ENCODE measurements at places on chromosomes 1 and 21. TPM values are rescaled to one million over a fixed set of nuclear protein-coding genes. Genes with fewer than 3 reads are reported as not detected.

DNA sequence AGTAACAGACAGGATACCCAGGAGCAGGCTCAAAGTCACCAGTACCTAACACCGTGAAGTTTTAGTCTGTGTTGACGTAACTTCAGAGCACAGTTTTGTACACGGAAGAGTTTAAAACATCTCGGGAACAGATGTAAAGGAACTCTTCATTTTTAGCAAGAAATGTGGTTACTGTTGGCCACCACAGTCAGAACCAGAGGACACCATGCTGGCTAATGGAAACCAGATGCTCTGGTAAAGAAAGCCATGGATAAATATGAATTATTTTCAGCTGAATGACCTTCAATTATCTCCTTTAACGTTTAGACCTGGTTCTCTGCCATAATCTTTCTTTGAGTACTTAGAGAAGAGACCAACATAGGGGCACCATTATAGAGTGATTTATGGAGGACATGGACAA, 115.9 kb downstream of the NTMT2 start:
- no peak overlapping the region for H3K27ac ChIP-seq
- H3K4me1 ChIP-seq, result peaks cover 9% of the 10 kb centered on the region
- peak; percentile 51 for DNase-seq
- no peak overlapping the region for H3K4me3 ChIP-seq
- no peaks in the 10 kb centered on the region for H3K27me3 ChIP-seq

APOBEC4 gene
- total RNA-seq, result not detected

GRCh38 chr1:154481053-154481452, 21.0 kb upstream of the TDRD10 start:
- peak; percentile 87 for DNase-seq
- no peaks in the 10 kb centered on the region for H3K27me3 ChIP-seq
- H3K4me3 ChIP-seq, result no peak overlapping the region
- H3K4me1 ChIP-seq, result peaks cover 45% of the 10 kb centered on the region
- H3K27ac ChIP-seq, result no peak overlapping the region

- no peak for DNase-seq
- H3K4me1 ChIP-seq, result peaks cover 23% of the 10 kb centered on the region
- no peak overlapping the region for H3K4me3 ChIP-seq
Observed at GRCh38 chr1:224635356-224635755, 19.2 kb downstream of the CNIH3 start.

DNA sequence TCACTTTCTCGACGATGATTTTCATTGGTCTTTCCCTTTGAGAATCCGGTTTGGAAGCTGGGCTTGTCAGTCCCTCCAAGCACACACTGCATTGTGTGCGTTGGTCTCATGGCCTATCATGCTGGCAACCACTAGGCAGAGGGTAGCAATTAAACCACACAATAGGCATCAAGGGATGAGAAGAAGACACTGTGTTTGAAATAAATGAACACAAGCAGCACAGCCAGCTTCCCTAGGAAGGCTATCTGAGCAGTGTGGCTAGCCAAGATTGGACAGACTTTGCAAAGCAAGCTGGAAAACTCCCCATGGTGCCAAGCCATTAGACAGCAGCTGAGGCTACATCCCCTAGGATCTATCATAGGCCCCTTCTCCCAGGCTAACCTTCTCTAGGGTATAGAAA, 288.7 kb downstream of the NUF2 start:
- H3K36me3 ChIP-seq, result no peaks in the 10 kb centered on the region
- no peak overlapping the region for H3K27ac ChIP-seq
- no peaks in the 10 kb centered on the region for H3K4me1 ChIP-seq
- no peaks in the 10 kb centered on the region for H3K27me3 ChIP-seq

DNA sequence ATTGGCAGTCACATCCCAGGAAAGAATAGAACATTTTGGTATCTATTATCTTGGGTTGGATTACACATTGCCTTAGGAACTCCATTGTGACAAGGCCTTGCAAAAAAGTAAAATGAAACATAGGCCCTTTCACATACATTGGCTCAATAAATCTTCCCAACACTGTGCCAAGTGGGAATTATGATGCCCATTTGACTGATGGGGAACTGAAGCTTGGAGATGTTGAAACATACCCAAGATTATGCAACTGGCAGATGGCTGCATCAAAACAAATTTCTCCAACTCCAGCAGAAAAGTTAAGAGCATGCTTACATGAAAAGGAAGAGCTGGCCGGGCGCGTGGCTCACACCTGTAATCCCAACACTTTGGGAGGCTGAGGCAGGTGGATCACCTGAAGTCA, 26.9 kb downstream of the PLEKHO1 start:
- no peaks in the 10 kb centered on the region for H3K27me3 ChIP-seq
- DNase-seq, result no peak
- no peaks in the 10 kb centered on the region for H3K4me1 ChIP-seq
- H3K4me3 ChIP-seq, result no peak overlapping the region

DNA sequence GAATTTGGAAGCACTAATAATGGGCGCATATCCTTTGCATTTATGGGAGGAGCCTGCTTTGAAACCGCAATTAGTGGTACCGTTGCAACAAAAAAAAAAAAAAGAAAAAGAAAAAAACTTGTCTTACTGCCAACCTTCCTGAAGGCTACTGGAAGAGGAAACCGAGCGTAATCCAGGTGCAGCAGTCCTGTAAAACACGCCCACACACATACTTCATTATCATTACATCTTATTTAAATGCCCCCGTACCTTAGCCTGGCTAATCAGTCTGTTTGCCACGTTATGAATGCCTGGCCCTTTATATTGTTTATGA, 686 bp upstream of the ZNF281 start:
- DNase-seq, result no peak
- H3K4me3 ChIP-seq, result peak overlapping the region; percentile 92
- peaks cover 27% of the 10 kb centered on the region for H3K4me1 ChIP-seq
- peak overlapping the region; percentile 89 for H3K27ac ChIP-seq
- peaks cover 31% of the 10 kb centered on the region for H3K36me3 ChIP-seq

DNA sequence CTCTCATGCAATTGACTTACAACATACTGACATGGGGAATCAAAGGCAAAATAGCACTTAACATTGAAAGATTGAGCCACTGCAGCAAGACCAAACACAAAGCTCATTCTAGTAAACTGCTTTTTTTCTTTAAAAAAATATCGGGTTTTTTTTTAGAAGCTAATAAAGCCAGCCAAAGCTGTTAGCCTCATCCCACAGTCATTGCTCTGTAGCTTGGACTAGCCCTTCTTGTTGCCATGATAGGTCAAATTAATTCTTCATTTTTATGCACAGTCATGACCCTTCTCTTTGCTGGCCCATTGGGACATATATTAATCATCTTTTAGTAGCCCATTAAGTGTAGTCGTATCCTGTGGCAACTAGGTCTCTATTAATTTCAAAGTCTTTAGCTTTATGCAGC, 231.3 kb downstream of the ADGRL2 start:
- H3K4me1 ChIP-seq, result no peaks in the 10 kb centered on the region
- H3K27ac ChIP-seq, result no peak overlapping the region
- no peaks in the 10 kb centered on the region for H3K36me3 ChIP-seq
- no peaks in the 10 kb centered on the region for H3K27me3 ChIP-seq
- H3K4me3 ChIP-seq, result no peak overlapping the region
- DNase-seq, result no peak

DNA sequence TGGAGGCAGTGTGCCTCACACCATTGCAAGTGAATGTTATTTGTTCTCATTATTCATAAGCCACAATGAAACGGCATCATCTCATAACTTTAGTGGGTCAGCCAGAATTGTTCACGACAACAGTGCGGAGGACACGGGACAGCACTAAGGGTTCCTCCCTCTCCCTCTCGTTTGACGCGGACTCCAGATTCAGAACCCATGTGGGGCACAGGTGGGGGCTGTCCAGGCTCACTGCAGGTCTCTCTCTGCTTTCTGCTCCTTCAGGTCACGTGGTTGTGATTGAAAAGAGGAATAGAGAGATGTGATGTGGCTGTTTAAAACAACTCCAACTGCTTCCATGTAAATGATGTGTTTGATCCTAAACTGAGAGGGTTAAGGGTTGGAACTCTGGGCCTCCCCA, 13.5 kb downstream of the RUNX1 start:
- no peak overlapping the region for H3K4me3 ChIP-seq
- no peaks in the 10 kb centered on the region for H3K36me3 ChIP-seq
- no peak for DNase-seq
- no peaks in the 10 kb centered on the region for H3K4me1 ChIP-seq
- H3K27ac ChIP-seq, result no peak overlapping the region
- peaks cover 12% of the 10 kb centered on the region for H3K27me3 ChIP-seq

- no peaks in the 10 kb centered on the region for H3K4me1 ChIP-seq
- H3K27me3 ChIP-seq, result no peaks in the 10 kb centered on the region
- DNase-seq, result no peak
- H3K36me3 ChIP-seq, result no peaks in the 10 kb centered on the region
Observed at GRCh38 chr1:12038356-12039163, 19.3 kb downstream of the MIIP start.

NBPF4 gene
- not detected for total RNA-seq

GRCh38 chr1:50705699-50706098, 254.4 kb downstream of the FAF1 start:
- H3K36me3 ChIP-seq, result no peaks in the 10 kb centered on the region
- H3K27ac ChIP-seq, result no peak overlapping the region
- peaks cover 11% of the 10 kb centered on the region for H3K4me1 ChIP-seq
- H3K27me3 ChIP-seq, result no peaks in the 10 kb centered on the region
- no peak for DNase-seq

KRTAP10-10 gene
- not detected for total RNA-seq

- no peak overlapping the region for H3K4me3 ChIP-seq
- no peak for DNase-seq
- no peak overlapping the region for H3K27ac ChIP-seq
- H3K4me1 ChIP-seq, result peaks cover 11% of the 10 kb centered on the region
- no peaks in the 10 kb centered on the region for H3K36me3 ChIP-seq
Observed at GRCh38 chr1:85611425-85611824, 30.9 kb downstream of the CCN1 start.

IVL gene
- not detected for total RNA-seq

GRCh38 chr1:186093437-186093836, 281.6 kb downstream of the TPR start:
- DNase-seq, result peak; percentile 79
- peak overlapping the region; percentile 67 for H3K27ac ChIP-seq
- H3K4me1 ChIP-seq, result peaks cover 44% of the 10 kb centered on the region
- no peak overlapping the region for H3K4me3 ChIP-seq
- H3K27me3 ChIP-seq, result no peaks in the 10 kb centered on the region

DNA sequence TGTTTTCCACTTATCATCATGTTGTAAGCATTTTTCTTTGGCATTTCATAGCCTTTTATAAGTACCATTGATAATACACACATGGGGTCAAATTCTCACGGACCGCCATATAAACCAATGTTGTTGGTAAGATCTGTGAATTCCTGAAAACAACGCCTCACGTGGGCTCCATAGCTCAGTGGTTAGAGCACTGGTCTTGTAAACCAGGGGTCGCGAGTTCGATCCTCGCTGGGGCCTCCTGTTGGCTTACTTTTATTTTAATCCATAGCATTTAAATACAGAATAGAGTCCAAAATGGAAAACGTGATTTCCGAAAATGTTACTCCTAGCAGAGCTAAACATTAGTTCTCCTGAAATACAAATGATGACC, 83.1 kb downstream of the HHIPL2 start:
- no peak overlapping the region for H3K27ac ChIP-seq
- no peaks in the 10 kb centered on the region for H3K27me3 ChIP-seq

TRIM58 gene
- total RNA-seq, result not detected

DNA sequence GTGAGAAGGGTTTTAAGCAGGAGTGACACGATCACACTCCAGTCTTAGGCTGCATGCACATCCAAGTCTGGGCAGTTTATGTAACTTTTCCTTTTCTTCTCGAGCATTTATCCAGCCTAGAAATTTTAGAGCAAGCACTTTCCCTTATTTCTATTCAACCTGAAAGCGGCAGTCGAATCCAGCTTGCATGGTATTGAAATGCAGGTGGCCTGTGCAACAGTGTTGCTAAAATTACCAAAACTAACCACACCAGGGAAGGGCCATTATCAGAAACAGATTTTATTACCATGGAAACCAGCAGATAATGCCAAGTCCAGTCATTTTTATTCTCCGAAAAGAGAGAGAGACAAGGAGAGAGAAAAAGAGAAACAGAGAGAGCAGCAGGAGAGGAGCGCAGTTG, 179.9 kb upstream of the ZC3H12A start:
- H3K4me1 ChIP-seq, result no peaks in the 10 kb centered on the region
- H3K36me3 ChIP-seq, result no peaks in the 10 kb centered on the region
- peaks cover 66% of the 10 kb centered on the region for H3K27me3 ChIP-seq

DNA sequence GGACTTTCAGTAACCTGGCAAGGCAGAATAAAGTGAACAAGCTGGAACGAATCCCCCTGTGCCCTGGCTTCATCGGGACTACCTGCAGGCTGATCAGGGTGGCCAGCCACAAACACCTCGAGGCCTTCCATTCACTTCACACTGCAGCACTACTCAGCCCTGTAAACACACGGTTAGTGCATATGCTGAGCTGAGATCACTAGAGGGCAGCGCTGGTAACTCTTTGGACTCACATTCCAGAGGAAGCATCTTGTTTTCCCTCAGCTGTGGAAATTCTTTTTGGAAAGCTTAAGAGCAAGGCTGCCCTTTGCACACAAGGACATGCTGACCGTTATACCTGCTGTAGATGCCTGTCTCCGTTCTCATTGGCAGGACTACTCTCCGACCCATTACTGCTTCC, 32.1 kb downstream of the PCSK9 start:
- H3K27me3 ChIP-seq, result no peaks in the 10 kb centered on the region
- peak; percentile 52 for DNase-seq
- H3K36me3 ChIP-seq, result peaks cover 79% of the 10 kb centered on the region
- H3K27ac ChIP-seq, result no peak overlapping the region

DNA sequence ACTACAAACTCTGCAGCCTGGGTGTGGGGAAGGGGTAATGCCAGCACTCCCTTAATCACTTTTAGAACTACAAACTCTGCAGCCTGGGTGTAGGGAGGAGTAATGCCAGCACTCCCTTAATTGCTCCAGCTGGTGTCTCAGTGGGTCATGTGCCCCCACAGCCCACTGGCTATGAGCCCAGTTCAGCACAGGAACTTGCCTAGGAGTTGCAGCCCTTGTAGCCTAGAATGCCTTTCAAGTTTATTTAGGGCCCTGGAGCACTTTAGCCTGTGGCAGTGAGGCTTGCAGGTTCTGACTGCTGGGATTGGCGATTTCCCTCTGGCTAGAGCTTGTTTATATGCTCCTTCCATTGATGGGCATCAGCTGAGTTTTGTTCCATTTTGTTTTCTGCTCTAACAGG, 17.1 kb downstream of the VN1R5 start:
- no peaks in the 10 kb centered on the region for H3K36me3 ChIP-seq
- no peaks in the 10 kb centered on the region for H3K27me3 ChIP-seq
- H3K27ac ChIP-seq, result no peak overlapping the region
- no peaks in the 10 kb centered on the region for H3K4me1 ChIP-seq
- H3K4me3 ChIP-seq, result no peak overlapping the region
- DNase-seq, result no peak

DNA sequence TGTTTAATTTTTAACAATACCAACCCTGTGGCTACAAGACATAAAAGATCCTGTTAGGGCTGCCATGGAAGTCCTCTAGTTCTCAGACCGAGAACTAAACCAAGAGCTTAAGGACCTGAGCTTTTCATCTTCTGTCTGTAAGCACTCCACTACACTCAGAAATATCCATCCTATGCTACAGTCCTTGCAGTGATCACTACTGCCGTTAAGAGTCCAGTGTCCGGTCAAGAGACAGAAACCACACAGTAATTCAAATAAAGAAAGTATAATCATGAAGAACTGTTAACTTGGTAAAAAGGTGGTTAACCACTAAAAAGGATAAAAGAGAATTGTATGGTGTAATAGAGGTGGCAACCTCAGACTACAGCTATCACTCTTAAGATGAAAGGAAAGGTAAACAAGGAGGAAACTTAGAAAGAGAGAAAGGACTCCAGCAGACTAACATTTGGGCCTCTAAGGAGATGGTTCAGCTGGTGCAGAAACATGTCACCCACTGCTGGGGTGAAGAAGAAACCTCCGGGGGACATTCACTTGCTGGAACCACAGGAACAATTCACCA, 22.1 kb upstream of the PRDX6 start:
- H3K27ac ChIP-seq, result no peak overlapping the region
- H3K4me3 ChIP-seq, result no peak overlapping the region
- no peaks in the 10 kb centered on the region for H3K36me3 ChIP-seq
- DNase-seq, result no peak
- H3K4me1 ChIP-seq, result no peaks in the 10 kb centered on the region
- H3K27me3 ChIP-seq, result no peaks in the 10 kb centered on the region

Measured in A673 (cell line).